OCI-M1 (cell line): ENCODE measurements at places on chromosomes 7 and 10.

DNA sequence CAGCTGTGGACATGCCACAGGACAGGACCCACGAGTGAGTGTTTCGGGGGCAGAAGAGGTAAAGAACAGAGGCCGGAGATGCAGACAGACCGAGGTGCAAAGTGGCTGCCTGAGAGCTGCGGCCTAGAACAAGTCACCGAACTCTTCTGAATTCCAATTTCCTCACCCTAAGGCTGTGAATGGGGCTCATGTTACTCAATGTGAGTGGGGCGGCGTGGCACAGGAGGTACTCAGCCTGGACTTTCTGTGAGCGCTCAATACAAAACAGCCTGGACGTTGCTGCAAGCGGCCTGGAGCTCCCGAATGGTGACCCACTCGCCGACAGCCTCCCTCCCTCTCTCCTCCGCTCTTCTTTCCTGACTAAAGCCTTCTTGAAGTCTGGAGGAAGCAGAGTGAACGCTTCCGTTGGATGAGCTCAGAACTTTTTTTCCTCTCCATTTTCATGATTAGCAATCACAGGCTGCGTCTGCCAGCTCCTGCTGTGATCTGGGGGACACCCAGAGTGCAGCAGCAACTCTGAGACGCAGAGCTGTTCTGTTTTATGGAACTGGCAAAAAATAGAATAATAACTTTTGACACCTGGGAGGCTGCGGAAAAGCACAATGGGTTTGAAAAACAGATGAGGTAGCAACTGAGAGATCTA lies 108.5 kb downstream of the PTPRN2 start:
- no peak for DNase-seq

- DNase-seq, result no peak
Measured at GRCh38 chr7:96870185-96870584, 135.2 kb upstream of the DLX6 start.

DNA sequence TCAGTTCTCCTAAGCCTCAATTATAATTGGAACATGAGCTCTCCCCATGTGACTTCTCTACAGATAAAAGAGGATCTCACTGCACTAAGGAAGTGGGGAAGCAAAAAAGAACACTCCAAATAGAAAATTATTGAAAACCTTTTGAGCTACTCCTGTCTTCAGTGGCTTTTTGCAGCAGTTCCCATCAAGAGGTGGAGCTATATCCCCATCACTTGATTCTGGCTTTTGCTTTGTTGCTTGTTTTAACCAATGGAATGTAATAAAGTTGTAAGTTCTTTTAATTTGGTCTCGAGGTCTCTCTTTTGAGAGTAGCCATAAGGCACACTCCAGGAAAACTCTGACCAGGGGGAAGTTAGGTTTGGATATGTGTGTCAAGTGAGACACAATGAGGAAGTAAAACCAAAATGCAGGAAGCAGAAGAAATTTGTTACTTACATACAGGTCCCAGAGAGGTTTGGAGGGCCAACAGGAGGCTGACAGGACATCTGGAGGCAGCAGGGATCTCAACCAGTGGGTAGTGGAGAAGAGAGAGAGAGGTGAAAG lies 569.4 kb downstream of the HTR7 start:
- DNase-seq, result peak; percentile 76

GRCh38 chr7:131346885-131347592 lies 19.4 kb downstream of the MKLN1 start:
- no peak for DNase-seq

DNA sequence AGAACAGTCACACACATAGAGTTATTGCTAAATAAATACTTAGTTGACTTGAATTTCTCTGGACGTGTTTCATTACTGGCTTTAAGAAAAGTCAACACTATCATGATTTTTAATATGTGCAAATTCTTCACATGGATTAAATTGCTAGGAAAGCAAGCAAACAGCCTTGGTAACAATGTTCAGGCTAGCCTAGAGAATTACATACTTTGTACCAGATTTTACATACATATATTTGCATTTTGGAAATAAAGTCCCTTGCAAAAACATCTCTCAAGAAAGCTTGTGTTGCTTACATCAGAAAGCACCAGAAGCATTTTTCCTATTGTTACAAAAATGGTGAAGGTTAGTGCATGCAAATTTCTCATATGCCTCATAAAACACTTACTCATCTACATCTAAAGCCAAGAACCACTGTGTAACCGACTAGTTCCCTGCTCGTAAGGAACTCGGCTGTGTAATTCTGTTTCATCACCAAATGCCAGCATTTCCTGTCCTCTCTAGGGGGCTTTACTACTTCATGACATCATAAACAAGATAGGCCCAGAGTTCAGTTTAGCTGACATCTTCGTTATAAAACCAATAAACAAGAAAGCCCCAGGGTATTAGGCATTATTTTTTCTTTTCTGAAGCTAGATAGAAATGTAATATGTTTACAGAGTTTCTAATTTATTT lies 87.8 kb downstream of the CFAP58 start:
- DNase-seq, result peak; percentile 18

DNA sequence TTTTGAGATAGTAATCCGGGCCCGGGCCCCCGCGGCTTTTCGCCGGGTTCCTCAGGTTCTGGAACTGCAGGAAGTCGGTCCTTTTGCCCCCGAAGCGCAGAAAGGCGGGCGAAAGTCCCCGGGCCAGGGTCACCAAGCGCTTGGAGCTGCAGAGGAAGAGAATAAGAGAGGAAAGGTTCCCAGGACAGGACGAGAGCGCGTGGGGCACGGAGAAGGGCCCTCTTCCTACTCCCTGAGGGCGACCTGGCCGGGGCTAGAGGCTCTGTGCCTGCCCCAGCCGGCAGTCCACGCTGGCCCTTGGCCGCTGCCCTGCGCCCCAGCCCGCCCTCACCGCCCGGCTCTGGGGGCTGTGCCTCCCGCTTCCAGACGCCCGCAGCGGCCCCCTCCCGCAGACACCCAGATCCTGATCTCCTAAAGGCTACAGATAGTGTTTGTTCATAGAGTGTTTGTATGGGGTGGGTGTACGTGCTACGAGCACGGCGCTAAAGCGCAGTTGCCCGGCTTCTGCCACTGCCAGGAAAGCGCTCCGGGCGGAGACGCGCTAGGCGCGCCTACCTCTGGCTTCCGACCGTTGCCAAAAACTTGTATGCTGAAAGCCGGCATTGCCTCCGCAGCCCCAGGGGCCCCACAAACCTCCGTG lies 3.2 kb downstream of the HPSE2 start:
- peak; percentile 84 for DNase-seq

DNA sequence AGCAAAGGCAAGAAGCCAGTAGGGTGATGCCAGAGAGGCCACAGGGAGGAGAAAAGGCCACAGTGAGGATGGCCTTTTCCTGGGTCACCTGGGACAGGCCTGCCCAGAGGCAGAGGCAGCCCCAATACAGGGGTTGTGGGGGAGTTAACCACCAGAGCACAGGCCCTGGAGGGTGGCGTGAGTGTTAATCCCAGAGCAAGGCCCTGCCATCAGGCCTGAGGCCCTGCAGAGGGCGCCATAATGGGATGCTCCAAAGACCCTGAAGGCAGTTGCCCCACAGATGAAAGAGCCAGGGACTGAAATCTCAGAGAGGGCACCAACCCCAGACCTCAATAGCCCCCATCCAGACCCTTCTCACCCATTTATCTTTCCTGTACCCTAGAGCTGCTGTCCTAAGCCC lies 23.9 kb downstream of the SLC13A4 start:
- peak; percentile 30 for DNase-seq

DNA sequence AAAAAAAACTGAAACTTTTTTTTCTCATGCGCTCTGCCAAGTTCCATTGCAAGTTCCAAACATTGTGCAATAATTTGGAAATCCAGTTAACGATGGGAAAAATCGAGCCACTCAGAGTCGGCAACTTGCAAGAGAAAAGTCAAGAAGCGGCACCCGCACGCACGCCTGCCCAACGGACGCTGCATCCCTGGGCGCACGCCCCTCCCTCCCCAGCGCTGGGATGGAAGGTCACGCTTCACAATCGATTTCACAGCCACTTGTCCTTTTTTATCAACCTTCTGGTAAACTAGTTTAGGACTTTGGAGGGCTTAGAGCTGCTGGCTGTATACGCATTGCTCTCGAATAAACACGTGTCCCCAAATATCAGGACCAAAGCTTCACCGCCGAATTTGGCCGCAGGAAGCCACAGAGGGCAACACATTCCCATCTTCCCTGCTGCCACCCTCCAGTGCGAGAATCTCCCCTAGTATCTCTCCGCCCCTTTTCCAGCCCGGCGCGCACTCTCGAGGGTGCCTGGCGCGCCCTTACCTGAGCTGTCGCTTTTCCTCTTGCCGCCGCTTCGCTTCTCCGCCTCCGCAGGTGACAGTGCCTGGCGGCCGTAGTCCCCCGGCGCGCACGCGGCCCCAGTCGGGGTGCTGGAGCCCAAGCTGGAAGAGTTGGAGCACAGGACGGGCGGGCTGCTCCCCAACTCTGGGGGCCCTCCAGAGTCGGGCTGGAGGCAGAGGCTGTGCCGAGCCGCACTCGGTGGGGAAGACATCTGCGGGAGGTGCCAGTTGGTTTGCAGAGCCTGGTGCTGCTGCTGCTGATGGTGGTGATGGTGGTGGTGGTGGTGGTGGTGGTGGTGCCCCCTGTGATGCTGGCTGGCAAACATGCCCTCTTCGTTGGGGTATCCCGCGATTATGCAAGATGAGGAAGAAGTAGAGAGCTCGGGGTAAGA lies 857 bp downstream of the MEOX2 start:
- DNase-seq, result no peak

DNA sequence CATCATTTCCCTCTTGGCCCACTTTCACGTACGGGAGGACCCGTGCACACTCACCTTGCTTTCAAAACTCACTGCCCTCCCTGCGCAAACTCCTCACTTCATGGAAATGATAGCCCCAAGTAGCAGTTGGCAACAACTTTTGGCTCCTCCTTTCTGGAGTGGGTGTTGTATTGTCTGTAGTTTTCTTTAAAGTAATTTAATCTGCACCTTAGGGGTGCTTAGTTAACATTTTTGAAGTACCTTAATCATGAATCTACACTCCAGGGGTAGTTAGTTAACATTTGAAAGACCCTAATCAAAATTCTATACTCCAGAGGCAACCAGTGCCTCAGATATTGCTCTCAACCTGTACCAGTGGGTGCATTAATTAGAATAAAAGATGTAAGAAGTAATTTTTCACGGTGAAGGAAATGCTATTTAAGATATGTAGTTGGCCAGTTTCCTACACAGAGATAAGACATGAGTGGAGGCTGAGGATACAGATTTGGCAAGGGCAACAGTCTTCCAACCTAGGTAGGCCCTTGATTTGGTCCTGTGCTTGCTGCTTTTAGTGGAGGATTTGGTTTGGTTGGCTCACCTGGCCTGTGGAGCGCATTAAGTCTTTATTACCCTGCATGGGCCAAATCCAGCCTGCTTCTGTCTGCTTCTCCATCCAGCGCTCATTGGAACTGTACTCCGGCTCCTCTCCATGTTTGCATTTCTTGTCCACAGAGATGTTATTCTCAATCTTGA lies 93.0 kb downstream of the EXOC4 start:
- DNase-seq, result no peak

DNA sequence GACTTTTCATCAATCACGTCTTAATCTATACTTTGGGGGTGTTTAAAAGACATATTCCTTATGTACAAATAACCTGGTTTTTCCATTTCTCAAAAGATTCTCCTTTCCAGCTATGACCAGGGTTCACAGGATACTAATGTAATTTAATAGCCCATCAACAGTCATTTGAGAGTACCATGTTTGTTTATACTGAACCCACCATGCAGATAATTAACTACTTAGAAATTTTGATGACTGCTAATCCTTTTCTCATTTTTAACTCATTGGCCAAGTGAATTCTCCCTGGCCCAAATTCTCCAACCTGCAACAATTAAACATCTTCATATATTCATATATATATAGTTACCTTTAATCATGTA lies 28.8 kb upstream of the KMT2E start:
- DNase-seq, result peak; percentile 26

GRCh38 chr7:4134204-4134603 lies 547.9 kb upstream of the FOXK1 start:
- no peak for DNase-seq
